ENCODE measurements at places on chromosomes 6 and 20. TPM values are rescaled to one million over a fixed set of nuclear protein-coding genes. Genes with fewer than 3 reads are reported as not detected.

The SLPI gene
- 672 TPM for total RNA-seq

The FRS3 gene
- 5.7 TPM for total RNA-seq

The TSHZ2 gene
- total RNA-seq, result 7.6 TPM

The MOG gene
- not detected for total RNA-seq

The TRIM38 gene
- 15.9 TPM for total RNA-seq

The POM121L2 gene
- total RNA-seq, result not detected

The SPATA25 gene
- total RNA-seq, result 0.70 TPM

The NRM gene
- 17.4 TPM for total RNA-seq

The COL21A1 gene
- total RNA-seq, result 6.6 TPM

The TRAPPC3L gene
- total RNA-seq, result 0.13 TPM
